Activated CD4-positive, CD25-positive, alpha-beta regulatory T cell (primary cell): ENCODE measurements at places on chromosomes 3 and 15.

GRCh38 chr3:144564011-144564410 lies 592.4 kb downstream of the DIPK2A start:
- DNase-seq = no peak

- no peak for DNase-seq
Measured at GRCh38 chr3:101876142-101876541, 26.8 kb downstream of the NFKBIZ start.

- no peak for DNase-seq
Measured at GRCh38 chr3:9298236-9298635, 48.8 kb upstream of the SRGAP3 start.

DNA sequence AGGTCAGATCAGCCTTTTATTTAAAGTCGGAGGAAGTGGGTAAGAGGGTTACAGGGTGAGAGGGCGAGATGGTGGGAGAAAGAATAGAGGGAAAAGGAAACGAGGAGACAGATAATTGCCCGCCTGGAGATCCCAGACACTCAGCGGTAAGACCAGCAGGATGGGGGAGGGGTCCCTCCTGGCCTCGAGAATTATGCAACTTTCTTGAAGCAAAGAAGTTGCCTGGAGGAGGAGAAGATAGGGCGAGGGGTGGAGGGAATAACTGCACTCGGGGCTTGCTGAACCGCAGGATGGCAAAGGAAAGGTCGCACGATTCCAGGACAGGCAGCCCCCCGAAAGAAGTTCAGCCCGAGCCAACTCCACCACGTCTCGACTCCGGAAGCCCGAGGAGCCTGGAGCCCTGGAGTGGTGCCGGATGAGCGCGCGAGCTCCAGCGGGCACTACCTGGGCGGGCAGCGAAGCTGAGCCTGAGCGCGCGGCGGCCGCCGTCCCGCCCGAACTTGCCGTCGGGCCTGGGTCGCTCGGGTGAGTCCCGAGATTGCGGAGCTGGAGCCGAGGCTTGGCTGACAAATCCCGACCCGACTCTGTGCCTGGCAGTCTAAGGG lies 402 bp downstream of the WWTR1 start:
- peak; percentile 2 for DNase-seq

GRCh38 chr15:25727116-25727515 lies 136.0 kb downstream of the ATP10A start:
- no peak for DNase-seq

GRCh38 chr3:149705416-149705815 lies 46.9 kb downstream of the COMMD2 start:
- DNase-seq = no peak

DNA sequence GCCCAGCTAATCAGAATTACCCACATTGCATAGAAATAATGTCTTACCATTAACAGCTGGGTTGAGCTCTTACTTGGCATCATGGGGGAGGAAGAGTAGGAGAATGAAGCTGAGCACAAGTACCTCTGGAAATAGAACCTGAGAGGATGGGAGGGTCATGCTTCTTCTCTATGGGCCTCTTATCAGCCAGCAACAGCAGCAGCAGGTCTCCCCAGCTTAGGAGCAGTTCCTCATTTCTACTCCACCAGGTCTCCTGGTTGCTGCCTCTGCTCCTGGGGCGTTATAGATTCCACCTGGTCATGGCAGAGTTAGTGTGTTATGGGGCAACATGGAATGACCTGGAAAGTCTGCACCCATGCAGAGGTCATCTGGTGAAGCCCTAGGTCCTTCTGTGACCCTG lies 3.4 kb downstream of the FSD2 start:
- DNase-seq = no peak

GRCh38 chr3:12155828-12156227 lies 2.9 kb downstream of the TIMP4 start:
- DNase-seq = no peak

GRCh38 chr3:149145356-149145755 lies 15.9 kb downstream of the HPS3 start:
- DNase-seq = no peak

DNA sequence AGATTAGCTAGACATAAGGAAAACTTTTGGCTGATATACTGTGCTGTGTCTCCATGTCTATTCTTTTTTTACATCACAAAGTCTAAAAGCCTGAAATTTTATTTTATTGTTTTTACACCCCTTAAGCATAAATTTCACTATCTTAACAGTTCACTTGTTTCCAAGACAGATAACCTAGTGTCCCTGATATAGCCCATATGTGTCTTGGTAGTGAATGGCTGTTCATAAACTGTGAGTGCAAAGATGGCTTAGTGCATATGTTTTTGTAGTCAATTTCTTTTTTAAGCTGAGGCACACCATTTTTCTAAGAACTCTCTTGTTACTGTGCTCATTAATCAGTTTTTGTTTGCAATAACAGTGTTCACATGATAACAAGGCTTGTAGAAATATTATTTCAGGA lies 381.1 kb downstream of the OXSM start:
- no peak for DNase-seq

- no peak for DNase-seq
Measured at GRCh38 chr3:84042399-84043106, 916.2 kb upstream of the CADM2 start.

- DNase-seq = no peak
Measured at GRCh38 chr3:183315739-183316138, 62.7 kb downstream of the B3GNT5 start.

DNA sequence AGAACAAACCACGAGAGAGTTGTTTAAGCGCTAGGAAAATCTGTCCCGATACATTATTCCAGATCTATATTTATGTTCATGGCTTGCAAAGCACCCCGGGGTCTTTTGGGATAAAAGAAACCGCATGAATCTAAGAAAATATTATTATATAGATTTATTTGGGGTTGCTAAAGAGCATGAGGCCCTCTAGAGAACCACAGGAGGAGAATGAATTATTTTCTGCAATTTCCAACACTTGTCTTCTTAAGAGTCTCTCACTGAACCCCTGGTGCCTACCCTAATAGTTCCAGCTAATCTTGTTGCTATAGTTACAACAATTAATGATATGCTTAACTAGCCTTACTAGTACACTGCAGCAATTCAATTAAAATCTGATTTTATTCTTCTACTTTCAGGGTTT lies 79.6 kb downstream of the ARRDC4 start:
- no peak for DNase-seq

- no peak for DNase-seq
Measured at GRCh38 chr15:87949151-87949574, 307.4 kb downstream of the NTRK3 start.

DNA sequence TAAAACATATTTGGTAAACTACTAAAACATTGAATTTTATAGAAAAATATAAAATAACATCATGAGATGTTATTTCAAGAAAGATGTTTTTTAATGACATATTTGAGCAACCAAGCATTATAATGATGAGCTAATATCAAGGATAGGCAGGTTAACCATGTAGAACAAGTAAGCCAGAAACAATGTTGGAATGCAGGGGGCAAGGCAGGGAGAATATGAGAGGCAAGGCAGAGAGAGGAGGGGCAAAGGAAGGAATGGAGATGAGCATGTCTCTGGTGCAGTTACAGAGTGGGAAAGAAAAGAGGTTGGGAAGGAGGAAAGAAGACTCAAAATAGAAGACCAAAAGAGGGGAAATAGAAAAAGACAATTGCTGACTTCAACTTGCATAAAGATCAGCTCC lies 390.4 kb downstream of the MCTP2 start:
- DNase-seq = no peak

DNA sequence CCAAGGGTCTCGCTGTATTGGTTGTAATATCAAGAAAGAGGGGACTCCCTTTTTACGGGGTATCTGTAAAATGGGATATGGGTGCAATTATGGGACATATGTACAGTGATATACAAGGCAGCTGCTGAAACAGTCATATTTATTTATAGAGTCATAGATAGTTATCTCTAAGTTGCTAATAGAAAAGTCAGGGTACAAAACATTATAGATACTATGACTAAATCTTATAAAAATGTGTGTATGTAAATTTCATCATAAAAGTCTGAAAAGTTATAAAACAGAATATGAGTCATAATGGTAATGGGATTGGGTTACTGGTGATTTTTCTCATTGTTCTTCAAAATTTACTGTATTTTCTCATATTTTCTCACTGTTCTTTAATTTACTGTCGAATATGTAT lies 344.9 kb upstream of the SLCO3A1 start:
- no peak for DNase-seq

DNA sequence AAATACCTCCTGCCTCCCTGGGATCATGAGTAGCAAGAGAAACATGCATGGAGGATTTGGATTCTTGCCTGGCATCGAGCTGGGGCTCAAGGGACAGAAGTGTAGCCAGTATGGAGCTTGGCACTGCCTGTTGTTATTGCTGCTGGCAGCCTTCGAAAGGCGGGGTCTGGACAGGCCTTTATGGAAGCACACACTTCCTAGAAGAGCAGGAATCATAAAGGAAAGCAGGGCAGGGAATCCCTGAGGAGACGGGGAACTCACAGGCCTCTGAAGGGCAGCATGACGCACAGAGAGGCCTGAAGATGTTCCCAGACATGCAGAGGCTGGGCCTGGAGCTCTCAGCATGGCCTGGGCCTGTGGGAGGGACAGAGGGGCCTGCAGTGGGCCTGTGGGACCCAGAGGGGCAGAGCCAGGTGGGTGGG lies 18.6 kb upstream of the SLC41A3 start:
- DNase-seq = no peak

GRCh38 chr3:50122071-50122470 lies 33.1 kb upstream of the SEMA3F start:
- no peak for DNase-seq

GRCh38 chr15:46111730-46112129 lies 476.9 kb downstream of the SQOR start:
- no peak for DNase-seq

GRCh38 chr15:66498501-66499386 lies 1.2 kb upstream of the SNAPC5 start:
- no peak for DNase-seq

DNA sequence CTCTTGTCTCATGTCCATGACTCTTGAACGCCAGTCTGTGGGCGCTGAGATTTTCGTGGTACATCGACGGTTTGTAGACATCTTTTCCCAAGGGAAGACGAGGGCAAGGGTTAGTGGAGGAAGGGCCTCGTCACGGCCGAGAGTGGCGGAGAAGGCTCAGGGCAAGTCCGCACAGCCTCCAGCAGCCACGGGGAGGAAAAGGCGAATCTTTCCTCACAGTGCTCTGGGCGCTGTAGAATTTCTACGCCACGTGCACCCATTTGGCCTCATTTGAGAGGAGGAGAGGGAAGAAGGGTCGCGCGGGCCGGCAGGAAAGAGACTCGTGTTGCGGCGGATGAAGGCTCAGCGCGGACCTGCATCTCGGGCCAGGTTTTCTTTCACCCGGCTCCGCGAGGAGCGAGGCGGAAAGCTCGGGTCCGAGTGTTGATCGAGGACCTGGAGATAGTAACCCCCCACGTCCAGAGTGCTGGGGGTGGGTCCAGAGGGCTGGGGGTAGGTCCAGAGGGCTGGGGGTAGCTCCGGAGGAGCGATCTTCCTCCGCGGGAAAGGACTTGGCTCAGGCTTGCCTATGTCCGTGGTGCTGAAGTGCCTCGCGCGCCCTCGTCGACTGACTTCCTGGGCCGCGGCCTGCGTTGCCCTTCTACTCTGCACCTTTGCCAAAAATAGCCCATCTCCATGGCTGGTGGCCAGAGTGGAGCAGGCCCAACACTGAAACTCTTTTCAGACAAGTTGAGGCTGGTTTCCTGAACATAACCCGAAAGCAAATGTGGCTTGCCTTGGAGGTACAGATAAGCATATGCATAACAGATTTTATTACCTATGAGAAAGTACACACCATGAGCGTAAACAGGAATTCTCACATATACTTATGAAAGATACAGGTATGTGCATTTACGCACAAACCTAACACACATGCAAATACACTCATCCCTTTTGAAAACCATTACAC lies 1.1 kb downstream of the SLC35G2 start:
- no peak for DNase-seq

DNA sequence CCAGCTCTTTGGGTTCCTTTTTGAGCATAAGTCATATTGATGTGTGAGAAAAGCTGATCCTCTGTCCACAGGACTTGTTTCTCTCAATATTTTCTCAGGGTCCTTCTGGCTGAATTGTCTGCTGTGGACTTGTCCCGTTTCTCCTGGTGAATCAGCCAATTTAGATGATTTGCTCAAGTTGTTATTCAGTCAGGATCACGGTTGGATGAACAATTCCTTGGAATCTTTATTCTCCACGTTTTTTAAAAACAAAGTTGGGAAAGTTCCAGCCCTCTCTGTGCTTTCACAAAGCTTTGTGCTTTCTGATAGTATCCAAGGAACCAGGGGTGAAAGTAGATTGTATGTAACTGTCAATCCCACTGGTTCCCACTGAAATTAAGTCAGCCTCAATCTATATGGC lies 61.3 kb downstream of the LRRC3B start:
- no peak for DNase-seq

GRCh38 chr15:48965972-48966371 lies 2.3 kb upstream of the SHC4 start:
- DNase-seq = no peak

- DNase-seq = no peak
Measured at GRCh38 chr15:26521691-26522198, 251.1 kb downstream of the GABRB3 start.

DNA sequence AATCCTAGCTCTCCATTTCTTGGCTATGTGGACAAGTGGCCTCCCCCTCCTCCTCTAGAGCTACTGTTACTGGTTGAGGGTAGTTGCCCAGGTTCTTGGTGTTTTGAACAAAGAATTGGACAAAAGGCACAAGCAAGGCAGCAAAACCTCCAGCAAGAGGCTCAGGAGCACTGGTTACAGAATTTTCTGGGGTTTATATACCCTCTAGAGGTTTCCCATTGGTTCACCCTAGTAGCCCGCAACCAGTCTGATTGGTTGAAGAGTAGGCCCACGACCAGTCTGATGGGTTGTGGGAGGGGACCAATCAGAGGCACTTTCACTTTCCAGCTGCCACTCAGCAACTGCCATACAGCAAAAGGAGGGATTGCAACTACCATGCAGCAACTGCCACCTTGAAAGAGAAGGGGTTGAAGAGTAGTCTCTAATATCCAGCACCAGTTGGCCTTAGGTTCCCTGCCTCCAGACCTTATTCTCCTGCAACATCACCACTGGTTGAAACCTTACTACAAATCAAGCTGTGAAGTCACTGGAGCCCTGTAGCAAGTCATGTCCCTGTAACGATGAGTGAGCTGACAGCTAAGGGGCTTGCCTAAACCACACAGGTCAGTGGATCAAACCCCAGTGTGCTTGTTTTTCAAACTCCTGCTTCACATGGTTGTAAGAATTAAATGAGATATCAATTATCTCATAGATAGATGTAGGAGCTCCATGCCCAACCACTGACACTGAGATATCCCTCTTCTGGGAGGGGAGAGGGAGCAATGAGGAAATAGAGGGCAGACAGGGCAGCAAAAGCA lies 2.9 kb upstream of the C15orf39 start:
- DNase-seq = no peak
